Panc1 (cell line): ENCODE measurements at places on chromosomes 1 and 21. TPM values are rescaled to one million over a fixed set of nuclear protein-coding genes. Genes with fewer than 3 reads are reported as not detected.

TMEM82 gene
- total RNA-seq = not detected

EDEM3 gene
- total RNA-seq = 17.4 TPM

BEND5 gene
- total RNA-seq = not detected

HOOK1 gene
- total RNA-seq = 0.57 TPM

SMIM11 gene
- total RNA-seq = 17.1 TPM

SERINC2 gene
- total RNA-seq = 14.0 TPM

GRCh38 chr1:82273816-82274215 is 473.1 kb downstream of the ADGRL2 start:
- DNase-seq = no peak

DNA sequence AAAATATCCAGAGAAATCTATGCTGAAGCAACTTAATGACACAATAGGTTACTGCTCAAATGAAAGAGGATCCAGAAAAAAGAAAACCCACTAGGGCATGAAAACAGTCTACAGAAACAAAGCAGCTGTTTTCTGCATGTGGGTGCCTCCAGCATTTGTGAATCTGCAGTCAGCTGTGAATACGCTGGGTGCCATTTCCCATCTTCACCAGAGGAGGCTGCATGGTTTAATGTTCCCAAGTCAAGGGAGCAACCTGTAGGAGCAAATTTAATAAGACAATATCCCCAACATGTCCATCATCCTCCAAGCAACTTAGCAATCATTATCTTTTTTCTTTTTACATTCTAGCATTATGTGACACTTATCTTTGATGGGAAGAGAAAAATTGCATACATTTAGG is 396.6 kb downstream of the BRINP2 start:
- no peak for DNase-seq

DNA sequence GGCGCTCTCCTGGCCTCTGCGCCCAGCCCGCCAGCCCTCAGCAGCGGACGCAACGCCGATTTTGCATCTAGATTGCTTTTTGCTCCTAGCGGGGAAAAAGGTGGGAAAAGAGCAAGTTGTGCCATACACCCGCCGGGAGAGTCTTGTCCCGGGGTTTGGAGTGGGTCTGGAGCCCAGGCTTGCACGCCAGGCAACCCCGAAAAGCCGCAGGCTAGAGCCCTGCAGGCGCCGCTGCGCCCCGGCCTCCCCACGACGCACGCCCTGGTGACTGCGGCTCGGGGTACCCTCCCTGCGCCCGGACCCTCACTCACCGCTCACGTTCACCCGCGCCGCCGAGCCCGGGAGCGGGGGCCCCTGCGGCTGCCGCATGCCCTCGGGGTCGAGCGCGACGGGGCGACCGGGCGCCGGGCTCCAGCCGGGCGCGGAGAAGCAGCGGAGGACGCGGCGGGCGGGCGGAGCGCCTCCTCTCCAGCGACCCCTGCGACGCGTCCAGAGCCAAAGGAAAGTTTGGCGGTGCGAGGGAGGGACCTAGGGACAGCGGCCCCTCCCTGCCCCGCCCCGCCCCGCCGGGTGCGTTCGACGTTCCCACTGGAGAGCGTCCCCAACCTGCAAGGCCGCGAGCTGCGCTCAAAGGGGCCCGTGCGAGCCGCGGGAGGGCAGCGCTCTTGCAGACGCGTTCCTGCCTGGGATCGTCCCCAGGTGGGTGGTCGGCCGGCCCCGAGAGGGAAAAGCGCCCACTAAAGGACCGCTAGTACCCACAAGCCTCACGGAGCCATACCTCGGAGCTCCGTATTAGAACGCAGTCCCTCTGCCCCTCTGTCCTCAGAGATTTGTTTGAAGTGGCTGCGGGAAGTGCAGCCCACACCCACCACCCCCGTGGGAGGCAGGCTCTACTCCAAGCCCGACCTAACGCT is at the start of gene LPAR3:
Gene LPAR3 (minus strand): TSS at position 502 of the 914 bp plus-strand sequence. CDS start 27,086 bp downstream, outside the sequence.
- DNase-seq = no peak

DNA sequence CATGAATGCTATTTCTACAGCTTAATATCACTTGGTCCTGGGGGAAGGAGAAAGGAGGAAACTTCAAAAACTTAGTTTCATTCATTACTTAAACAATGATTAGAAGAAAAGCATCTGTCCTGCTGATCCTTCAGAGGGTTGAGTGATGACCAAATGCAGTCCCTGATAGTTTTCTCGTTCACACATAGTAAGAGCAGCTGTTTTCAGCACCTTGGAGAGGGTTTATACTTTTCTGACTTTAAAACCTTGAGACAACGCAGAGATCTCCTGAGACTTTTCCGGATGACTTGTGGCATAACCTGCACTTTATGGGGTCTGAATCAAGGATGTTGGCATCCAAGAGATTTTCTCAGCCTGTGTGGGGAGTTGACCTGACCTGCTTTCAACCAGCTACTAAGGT is 94.0 kb upstream of the KCND3 start:
- DNase-seq = no peak

- DNase-seq = no peak
Measured at GRCh38 chr21:35528116-35529042, 479.3 kb upstream of the RUNX1 start.
